Retina (tissue), 1 donor: ENCODE measurements at places on chromosomes 2 and 18.

DNA sequence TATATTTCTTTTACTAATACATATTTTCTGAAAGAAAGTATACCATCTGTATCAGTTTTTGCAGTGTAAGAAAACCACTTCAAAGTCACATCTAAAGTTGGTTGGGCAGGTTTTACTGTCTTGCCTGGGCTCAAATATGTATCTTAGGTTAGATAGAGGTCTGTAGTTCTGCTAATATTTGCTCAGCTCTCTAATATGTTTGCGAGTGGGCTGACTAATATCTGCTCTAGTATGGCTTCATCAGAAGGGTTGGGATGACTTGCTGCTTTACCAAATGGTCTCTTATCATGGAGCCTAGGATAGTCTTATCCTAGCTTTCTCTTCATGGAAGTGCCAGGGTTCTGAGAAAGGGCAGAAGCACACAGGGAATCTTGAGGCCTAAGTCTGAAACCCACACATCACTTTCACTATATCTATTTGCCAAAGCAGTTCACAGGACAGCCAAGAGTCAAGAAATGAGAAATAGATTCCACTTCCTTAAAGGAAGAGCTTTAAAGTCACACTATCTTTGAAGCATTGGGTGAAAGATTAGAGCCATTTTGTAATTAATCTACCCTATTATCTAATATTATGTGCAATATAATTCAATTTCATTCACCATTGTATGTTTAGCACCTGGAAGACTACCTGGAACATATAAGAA lies 610.0 kb downstream of the KCNJ3 start:
- no peak for DNase-seq

GRCh38 chr2:28583899-28584553 lies 88.2 kb downstream of the PLB1 start:
- peak; percentile 57 for DNase-seq

DNA sequence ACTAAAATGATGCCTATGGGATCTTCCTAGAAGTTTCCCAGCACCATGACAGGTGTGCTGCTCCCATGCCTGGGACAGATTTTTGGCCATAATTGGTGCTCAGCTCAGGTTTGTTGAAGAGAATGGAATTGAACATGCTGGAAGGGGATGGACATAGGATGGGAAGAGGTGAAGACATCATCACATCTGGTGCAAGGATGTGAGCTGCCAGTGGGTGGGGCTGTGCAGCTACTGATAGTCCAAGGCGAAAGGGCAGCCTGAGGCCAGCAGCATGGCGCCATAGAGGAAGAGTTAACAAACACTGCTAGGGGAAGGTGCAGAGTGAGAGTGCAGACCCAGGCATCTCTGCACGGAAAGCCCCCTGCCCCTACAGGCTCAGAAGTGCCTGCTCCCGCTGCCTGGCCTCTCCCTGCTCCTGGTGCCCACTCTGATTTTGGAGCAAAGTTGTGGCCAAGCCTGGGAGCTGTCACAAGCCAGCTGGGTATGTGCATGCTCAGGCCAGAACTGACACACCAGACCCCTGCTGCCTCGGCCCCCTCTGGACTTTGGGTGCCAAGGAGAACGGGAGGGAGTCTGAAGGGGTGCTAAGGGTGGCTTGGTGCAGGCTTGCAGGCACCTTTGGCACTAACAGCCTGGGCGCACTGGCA lies 178.6 kb downstream of the ZBTB7C start:
- peak; percentile 79 for DNase-seq

DNA sequence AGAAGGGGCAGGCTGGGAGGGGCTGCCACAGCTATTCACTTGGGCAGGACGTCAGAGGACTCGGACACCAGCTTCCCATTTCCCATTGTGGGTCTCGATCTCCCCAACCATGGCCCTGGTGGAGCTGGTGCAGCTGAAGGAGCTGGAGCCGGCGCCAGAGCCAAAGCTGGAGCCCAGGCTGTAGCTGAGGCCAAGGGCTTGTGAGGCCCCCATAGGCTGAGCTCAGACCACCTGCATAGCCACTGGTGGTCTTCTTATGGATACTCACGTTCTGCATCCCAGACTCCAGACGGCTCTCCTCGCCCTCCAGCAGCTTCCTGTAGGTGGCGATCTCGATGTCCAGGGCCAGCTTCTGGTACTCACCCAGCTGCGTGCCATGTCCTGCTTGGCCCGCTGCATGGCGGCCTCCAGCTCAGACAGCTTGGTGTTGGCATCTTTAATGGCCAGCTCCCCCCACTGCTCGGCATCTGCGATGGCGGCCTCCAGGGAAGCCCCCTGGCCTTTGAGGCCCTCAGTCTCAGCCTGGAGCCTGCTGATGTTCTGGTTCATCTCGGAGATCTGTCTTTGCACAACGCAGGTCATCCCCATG lies 6.0 kb upstream of the CDK5R2 start:
- no peak for DNase-seq

DNA sequence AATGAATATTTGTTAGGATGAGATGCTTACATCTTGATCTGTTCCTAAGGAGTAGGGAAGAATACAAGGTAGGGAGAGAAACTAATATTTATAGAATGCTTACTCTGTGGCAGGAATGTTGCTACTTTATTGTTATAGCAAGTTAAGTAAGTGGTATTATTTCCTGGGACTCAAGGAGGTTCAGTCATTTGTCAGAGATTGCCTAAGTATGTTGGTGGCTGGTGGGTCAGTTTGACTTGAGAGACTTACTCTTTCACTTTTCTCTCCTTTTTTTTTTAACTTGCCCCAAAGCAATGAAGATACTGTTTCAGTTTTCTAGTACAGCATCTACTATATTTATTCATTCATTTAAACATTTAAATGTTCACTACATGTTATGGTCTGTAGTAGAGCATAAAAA lies 209.2 kb upstream of the STON1 start:
- no peak for DNase-seq

DNA sequence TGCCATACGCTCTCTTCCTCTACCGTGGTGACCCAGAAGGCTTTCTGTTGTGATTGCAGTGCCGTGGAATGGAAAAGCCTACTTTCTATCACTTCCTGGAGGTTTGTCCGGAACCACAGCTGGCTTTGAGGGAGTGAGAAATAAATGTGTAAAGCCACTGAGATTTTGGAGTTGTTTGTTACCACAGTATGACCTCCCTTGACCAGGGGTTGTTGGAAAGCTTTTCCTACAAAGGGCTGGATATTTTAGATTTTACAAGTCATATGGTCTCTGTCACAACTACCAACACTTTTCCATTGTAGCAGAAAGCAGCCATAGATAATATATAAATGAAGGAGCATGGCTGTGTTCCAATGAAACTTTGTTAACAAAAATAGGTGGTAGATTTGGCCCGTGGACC lies 70.3 kb downstream of the VAPA start:
- DNase-seq, result no peak

DNA sequence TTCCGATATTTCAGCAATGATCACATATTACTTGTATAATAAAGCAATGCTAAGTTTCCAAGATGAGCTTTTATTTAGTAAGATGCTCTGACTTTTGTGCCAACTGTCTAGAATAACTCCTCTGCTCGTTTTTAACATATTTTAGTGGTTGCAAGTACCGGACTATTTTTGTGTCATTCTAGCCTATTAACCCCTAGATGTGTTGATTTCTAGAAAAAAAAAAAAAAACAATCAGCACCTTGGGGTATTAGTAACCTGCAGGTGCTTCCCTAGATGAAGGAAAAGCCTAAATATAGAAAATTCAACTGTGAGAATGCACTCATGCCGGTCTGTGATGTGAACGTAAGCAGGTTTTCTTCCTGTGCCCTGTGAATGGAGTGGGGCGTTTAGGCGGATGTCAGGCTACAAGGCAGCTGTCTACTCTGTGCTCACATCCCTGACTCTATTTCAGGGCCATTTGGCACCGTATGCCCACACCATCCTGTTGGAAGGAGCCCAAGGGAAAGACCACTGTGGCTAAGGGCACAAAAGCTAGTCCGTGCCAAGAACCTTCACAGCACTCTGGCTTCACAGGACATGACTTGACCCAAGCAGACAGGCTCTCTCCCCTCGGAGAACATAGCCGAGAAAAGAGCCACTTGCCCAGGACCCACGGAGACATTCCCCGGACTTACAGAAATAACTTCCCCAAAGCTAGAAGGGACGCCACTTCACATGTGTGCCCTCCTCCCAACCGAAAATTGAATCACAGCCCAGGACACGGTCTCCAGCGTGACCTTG lies 60.9 kb upstream of the AGAP1 start:
- no peak for DNase-seq

GRCh38 chr2:125543968-125544514 lies 1111.9 kb upstream of the GYPC start:
- DNase-seq, result no peak

GRCh38 chr18:31203096-31203793 lies 40.6 kb upstream of the DSC1 start:
- no peak for DNase-seq

DNA sequence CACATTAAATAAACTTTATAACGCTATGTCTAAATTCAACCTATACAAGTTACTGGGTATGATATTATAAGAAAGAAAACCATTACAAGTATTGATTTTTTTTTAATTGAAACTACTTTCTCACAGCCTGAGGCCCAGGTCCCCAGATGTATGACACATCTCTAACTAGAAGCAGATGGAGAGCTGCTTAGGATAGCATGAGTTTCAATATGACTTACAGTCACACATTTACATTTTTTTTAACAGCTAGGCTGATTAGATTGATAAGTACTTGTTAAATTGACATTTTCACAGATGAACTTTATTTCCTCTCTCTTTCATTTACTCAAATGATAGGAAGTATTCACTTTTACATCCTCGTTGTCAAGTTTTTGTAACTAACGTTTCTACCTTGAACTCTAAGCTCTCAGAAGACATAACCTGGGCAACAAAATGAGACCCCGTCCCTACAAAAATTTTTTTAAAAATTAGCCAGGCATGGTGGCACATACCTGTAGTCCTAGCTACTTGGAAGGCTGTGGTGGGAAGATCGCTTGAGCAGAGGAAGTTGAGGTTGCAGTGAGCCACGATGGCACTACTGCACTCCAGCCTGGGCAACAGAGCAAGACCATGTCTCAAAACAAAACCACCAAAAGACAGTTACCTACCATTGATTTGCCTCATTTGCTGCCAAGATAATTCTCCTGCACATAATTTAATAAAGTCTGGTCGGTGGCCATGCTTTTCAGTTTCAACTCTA lies 52.4 kb downstream of the STK39 start:
- no peak for DNase-seq

- no peak for DNase-seq
Observed at GRCh38 chr2:226978300-226978699, 142.4 kb downstream of the RHBDD1 start.

DNA sequence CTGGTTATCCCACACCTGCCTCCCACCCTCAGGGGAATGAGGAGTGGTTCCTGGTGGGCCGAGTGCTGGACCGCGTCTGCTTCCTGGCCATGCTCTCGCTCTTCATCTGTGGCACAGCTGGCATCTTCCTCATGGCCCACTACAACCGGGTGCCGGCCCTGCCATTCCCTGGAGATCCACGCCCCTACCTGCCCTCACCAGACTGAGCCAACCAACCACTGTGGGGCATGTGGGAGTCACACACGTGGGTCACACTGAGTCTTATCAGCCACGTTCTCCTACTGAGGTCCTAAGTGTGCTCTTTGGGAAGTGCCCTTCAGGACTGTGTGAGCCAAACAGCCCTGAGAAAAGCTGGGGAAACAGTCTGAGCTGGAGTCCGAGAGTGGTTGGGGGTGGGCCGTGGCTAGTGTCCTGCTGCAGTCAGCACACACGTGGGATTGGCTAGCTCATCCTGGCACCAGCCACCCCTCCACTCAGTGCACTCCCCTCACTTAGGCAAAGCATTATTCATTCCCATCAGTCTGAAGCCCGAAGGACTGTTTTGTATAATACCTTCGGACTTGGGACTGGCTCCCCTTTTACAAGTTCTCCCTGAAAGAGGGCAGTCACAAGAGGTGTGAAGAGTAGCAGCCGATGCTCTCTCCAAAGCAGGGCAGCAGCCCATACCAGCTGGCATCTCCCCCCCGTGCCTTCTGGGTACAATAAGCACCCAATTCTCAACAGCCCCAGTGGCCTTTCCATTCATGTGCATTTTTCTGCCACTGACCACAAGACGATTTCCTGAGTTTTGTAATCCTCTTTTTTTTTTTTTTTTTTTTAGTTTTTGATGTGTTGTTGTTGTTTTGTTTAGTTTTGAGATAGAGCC lies 4.6 kb downstream of the TIGD1 start:
- DNase-seq, result no peak

DNA sequence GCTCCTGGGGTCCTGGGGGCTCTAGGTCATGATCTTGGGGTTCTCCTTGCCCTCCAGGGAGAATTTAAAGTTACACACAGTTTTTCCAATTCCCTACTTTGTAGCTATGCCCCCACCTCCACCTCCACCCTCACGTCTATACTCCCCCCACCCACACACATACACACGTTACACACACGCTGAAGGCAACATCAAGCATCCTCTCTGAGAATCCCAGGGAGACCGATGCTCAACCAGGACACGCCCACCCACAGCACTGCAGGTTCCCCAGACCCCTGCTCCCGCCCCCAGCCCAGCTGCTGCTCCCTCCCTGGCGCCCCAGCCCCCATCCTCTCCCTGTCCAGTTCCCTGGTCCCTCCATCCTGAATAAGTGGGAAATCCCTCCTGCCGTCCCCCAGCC lies 6.4 kb upstream of the TNS1 start:
- DNase-seq, result no peak

DNA sequence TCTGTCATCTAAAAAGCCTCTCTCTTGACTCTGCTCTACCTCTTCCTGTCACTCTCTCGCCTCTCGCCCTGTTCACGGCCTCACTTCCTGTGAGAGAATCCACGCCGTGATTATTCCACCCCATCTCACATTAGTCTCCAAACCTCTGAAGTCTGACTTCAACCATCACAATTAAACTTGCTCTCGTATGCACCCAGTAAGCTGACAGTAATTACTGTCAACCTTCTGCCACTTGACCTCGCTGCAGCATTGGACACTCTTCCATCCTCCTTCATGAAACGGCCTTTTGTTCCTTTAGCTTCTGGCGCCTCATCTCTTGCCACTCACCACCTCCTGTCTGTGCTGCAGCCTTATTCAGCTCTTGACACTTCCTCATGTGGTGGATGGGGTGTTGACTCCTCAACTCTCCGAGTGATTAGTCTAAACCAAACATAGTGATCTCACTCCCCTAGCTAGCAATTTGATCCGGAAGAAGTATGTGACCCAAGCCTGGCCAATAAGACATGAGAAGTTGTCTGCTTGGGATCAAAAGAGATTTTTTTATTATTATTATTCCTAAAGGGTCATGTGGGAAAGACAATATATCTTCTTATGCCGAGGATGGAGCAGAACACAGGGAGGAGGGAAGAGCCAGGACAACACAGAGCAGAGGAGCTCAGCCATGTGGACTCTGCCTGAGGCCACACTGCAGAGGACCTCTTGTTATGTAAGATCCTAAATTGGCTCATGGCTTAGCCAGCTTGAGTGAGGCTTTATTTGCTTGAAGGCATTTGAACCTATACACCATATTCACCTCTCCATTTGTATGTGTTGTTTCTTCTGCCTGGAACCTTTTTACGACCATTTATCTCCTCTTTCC lies 38.4 kb upstream of the MYO1B start:
- no peak for DNase-seq

DNA sequence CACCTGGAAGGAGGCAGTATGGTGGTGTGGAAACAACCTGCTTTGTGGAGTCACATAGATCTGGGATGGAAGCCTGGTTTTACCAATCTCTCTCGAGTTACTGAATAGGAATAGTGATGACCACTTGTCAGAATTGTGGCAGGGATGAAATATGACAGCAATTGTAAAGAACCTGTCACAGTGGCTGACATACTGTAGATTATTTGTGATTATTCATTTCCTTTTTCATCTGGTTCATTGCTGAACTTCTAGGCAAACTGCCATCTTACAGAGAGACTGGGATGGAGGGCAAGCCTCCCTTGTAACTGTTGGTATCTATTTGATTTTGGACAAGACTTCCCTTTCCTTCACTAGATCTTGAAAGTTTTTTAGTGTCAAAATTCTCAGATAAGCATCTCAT lies 42.0 kb downstream of the FMNL2 start:
- no peak for DNase-seq
